ENCODE measurements at places on chromosomes 2 and 18.

DNA sequence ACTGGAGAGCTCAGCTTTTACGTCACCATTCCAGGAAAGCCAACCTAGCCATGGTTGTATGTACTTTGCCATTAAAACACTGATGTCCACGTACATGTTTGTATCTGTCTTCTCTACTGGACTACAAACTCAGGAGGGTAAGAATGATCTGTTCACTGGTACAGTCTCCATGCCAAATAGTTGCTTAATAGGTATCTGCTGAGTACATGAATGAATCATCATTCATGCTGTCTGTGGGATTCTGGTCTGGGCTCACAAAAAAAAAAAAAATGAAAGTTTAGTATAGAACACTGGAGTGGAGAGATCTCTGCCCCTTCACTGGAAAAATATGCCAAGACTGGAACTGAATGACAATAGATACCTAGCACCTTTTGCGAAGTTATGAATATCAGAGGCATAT lies 102.6 kb upstream of the ITGA4 start:
- DNase-seq = no peak

- no peak for DNase-seq
Measured at GRCh38 chr18:47606526-47606925, 323.9 kb downstream of the SMAD2 start.

- no peak for DNase-seq
Measured at GRCh38 chr2:133484106-133484505, 84.2 kb downstream of the NCKAP5 start.

DNA sequence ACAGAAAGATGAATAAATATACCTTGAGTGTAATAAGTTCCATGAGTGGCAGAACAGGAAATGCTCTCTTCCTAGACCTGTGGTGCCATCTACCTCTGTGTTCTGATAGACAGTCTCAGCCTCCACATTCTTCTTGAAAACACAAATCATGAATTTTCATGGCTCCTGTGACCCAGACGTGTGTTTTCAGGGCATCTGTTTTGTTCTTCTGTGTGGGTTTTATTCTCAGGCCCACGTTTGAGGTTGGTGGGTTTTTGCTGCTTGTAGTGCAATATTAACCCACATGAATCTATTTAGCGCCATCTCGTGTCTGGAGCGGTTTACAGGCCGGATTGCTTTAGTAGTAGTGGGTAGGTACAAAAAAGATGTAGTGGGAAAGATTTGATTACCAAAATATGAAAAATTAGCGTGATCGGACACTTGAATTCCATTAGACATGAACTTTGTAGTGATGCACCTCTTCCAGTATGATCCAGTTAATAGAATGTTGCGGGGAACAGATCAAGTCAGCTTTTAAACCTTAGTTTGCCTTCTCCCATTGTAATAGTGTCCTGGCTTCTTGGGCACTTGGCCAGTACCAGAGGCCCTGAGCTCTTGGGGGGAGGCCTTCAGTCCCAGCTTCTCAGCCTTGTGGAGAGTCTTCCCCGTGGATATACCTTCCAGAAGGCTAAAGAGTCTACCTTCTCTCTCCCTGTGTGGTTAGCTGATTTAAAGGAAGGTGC lies 256.5 kb downstream of the TPGS2 start:
- DNase-seq = peak; percentile 30

DNA sequence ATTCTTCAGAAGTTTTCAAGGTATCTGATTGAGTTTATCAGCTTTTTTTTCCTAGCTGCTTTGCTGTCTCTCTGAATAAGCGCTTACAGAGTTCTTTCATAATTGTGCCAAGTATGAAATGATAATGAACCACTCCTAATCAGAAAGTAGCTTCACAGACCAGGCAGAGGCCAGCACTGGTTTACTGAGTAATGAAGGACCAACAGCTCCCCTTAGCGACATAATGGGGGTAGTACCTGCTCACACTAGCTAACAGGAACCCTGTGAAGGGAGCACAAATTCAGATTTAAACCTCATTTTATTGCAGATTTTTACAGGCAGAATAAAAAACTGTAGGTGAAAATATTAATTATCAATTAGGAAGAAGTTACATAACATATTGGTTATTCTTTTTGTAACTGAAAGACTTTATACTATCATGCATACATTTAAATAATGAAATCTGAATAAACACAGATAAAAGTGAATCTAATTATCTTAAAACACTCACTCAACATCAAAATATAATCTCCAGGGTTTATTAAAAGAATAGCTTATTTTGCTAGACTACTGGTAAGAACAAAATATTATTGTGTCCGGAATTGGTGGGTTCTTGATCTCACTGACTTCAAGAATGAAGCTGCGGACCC lies 53.7 kb upstream of the LRRC30 start:
- DNase-seq = peak; percentile 21

DNA sequence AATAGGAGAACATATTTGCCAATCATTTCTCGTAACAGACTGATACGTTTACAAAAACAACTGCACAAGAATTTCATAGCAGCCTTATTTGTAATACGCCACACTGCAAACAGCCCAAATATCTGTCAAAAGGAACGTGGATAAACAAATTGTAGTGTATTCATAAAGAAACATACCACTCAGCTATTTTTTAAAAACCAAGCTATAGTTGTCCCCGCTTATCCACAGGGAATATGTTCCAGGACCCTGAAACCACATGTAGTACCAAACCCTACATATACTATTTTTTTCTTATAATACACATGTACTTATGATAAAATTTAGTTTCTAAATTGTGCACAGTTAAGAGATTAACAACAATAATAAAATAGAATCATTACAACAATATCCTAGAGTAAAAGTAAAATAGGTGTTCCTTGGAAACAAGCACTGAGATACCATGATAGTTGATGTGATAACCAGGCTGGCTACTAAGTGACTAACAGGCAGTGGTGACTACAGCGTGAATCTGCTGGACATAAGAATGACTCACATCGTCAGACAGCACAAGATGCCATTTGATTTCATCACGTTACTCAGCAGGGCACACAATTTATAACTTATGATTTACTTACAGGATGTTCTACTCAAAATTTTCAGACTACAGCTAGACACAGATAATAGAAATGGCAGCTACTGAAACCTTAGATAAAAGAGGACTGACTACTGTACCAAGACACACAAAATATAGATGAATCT lies 367.4 kb downstream of the NCKAP5 start:
- DNase-seq = no peak

DNA sequence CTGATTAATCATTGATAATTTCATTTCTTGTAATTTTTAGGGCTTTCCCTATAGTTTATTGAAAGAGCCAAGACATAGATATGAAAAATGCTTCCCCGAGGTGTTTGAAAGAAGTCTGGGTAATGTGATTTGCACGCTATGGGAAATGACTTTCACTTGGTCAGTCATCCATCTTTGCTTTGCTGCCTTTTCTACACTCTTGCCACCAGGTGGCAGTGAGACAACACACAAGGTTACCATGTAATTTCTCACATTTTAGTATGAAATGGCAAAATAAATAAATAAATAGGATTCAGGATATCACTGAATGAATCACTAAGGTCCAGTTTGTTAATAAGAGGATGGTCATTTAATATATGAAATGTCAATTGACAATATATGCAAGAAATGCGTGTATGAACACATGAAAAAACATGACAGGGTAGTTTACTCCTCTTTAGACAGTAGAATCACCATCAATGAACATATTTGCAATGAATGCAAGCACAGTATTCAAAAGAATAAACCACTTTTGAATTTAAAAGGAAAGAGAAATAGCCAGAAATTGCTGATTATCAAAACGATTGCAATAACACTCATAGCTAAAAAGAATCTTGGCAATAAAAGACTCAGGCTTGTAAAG lies 52.2 kb upstream of the KCNH7 start:
- peak; percentile 11 for DNase-seq

- no peak for DNase-seq
Measured at GRCh38 chr2:136031711-136032110, 46.3 kb upstream of the DARS1 start.

GRCh38 chr2:53536583-53537361 lies 230.8 kb upstream of the CHAC2 start:
- no peak for DNase-seq

DNA sequence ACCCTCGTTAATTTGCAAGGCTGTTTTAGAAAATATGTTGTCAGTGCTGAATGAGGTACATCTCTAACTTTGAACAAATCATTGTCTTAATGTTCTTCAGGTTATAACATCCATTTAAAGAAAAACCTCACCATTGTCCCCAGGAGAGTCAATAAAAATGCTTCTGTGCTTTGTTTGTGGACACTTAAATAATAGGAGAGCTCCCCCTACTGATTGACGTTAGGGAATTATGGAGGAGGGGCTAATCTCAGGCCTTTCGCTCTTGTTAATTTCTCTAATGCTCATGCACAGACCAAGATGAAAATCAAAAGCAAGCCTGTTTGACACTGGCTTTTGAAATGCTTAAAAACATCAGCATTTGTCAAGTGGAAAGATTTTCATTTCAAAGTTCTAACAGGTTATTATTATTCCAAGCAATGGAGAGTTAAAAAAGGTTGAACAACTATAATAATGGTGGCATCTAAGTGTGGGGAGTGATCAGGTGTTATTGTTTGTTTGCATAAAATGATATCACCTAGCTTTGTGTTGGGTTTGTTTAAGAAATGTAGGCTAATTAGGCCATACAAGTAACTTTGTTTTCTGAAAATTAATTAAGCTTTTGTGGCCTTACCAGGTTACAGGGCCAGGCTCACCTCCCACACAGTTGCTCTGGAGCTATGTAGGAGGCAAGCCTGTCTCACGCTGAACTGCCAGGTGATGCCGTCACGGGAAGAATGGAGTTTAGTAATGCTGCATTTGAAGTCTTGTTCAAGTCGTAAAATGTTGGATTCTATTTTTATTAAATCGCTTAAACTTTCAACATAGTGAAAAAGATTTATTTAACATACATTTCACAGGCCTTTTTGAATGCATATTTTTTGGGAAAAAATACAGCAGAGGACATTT lies 51.7 kb upstream of the SMIM21 start:
- no peak for DNase-seq

GRCh38 chr2:222332116-222332515 lies 33.3 kb upstream of the PAX3 start:
- DNase-seq = no peak

GRCh38 chr2:119873350-119874315 lies 113.9 kb downstream of the PTPN4 start:
- no peak for DNase-seq

DNA sequence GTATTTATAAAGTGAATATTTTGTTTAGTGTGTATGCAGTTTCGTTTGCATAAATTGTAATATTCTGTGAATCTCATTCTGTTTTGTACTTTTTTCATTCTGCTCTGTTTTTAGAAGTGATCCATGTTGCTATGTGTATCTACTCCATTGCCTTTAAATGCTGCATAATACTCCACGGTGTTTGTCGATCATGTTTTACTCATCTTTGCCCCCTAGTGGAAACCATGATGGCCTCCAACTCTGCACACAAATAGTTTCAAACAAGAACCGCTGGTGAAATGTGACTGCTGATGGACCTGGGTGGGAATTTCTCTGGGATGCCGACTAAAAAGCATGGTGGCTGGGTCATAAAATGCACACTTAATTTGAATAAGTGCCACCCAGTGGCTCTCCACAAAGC lies 32.0 kb upstream of the SKOR2 start:
- no peak for DNase-seq

- no peak for DNase-seq
Measured at GRCh38 chr2:160063879-160064612, 1.6 kb upstream of the PLA2R1 start.

DNA sequence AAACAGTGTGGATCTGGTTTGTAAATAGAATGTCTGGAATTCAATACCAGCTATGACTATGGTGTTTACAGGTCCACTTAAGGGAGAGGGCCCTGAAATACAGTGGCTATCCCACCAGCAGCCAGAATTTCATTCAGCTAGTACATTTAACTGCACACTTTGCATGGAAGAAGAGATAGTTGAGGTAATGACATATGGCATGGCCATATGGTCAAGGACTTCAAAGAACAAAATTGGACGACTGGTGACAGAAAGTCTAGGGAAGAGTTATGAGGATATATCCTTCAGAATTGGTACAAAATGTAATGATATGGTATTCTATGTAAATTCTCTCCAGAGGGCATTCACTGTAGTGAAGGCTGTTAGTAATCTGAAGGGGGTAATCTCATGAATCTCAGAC lies 105.0 kb downstream of the IKZF2 start:
- DNase-seq = no peak

DNA sequence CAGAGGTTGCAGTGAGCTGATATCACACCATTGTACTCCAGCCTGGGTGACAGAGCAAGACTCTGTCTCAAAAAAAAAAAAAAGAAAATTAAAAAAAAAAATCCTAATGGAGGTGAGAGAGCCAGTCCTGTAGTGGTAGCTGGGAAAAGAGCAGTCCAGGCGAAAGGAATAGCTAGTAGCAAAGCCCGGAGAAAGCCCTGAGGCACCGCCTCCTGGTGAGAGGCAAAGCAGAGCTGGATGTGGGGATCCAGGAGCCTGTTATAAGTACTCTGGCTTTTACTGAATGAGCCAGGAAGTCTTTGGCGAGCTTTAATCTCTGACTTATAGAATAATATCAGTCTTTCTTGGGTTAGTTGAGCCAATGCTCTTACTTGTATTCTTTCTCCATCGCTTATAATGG lies 6.6 kb upstream of the KLHL23 start:
- no peak for DNase-seq

- DNase-seq = peak; percentile 88
Measured at GRCh38 chr18:79405019-79405780, 9.5 kb downstream of the NFATC1 start.

GRCh38 chr2:165877565-165878550 lies 75.7 kb downstream of the TTC21B start:
- DNase-seq = peak; percentile 6

DNA sequence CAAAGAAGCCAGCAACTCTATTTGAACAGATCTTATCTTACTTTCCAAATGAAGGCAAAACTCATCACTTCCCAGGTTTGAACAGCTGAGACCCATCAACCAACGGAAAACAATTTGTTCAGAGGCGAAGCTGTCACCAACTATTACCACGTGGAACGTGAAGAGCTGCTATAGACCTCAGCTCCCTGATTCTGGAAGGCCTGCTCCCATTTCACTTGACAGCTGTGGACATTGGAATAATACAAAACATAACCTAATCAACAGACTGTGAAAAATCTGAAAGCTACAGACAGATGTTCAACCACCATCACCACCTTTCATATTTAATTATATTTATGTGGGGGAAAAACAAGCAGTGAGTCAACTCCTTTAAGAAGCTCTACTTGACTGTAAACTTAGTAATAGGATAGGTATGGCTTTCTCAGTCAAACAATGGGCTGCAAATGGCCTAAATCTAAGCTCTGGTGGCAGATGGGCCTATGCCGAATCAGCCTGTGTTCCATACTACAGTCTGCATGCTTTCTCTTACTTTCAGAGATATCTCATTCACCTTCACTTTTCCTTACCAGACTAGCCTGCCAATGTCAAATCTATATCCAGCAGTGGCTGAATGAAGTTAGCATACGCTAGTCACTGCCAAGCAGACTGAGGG lies 896.4 kb downstream of the TDRD15 start:
- DNase-seq = no peak

GRCh38 chr2:122851972-122852531 lies 1096.6 kb downstream of the TSN start:
- DNase-seq = no peak

DNA sequence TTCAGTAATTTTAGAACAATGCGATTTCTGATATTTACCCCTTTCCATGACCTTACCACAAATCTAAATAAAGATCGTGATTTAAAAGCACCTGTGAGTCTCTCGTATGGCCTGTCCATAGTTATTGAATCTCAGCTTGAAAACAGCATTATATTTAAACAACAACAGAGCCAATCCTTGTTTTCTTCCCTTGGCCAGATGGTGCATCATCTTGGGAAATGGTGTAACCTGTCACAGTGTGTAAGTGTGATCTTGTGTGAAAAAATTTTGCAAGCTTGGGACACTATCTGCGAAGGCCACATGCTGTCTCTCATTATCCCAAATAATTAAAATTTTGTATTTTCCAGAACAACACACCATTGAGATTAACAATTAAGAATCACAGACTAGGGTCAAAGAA lies 262.7 kb upstream of the SPHKAP start:
- no peak for DNase-seq

Measured in activated CD4-positive, alpha-beta T cell treated with anti-CD3 and anti-CD28 coated beads for 48 hours (primary cell).